Bronchial epithelial cell (primary cell): ENCODE measurements at places on chromosomes 12 and 14. TPM values are rescaled to one million over a fixed set of nuclear protein-coding genes. Genes with fewer than 3 reads are reported as not detected.

- DNase-seq: no peak
Observed at GRCh38 chr12:40184493-40185302, 40.1 kb upstream of the LRRK2 start.

- DNase-seq: peak; percentile 26
Observed at GRCh38 chr14:100281286-100282082, 24.8 kb downstream of the SLC25A29 start.

GRCh38 chr12:101637936-101638335, 43.2 kb downstream of the MYBPC1 start:
- no peak for DNase-seq

GPR84 gene
- 0.13 TPM in 1 of 2 replicates, not detected in the other for total RNA-seq

RPGRIP1 gene
- total RNA-seq: not detected in 2 replicates

SERPINA5 gene
- total RNA-seq: not detected in 2 replicates
